ENCODE measurements at places on chromosomes 2 and 18.

DNA sequence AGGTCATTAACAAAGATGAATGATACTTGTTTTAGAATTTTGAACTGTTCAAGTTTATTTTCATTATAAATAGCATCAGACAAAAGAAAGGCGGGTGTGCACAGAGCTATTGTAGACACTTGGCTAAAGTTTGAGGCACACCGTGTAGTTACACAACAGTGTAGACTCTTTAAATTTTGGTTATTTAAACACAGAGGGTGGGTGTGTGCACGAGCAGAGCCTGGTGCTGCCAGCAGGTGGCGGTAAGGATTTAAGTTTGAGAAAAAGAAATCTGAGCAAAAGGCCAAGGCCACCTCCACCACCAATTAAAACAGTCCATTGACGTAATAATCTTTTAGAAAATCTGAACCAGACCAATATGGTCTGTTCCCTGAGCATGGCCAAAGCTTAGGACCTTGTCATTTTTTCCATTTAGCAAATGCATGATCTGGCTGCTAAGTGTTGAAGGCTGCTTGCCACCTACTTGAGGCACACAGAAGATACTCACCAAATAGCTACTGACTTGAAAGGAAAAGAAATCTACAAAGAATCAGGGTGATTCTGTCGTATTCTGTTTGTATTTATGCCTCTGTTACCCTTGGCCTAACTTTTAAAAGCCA lies 14.3 kb downstream of the COPS7B start:
- DNase-seq = peak; percentile 16

DNA sequence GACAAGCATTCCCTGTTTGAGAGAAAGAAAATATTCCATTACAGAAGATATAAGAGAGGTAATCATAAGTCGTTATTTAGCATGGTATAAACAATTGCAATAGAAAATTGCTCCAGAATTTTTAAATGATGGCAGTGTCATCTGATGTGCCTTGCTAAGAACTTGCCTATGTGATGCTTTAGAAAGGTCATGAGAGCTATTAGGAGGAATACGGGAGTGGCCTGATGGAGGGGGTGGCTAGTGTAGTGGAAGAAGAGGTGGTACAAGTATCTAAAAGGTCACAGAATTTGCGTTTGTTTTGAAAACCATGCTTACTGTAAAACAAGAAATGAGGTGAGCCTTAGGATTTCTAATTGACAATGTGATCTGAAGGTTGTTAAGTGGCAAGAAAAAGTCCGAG lies 550.0 kb downstream of the TMX3 start:
- DNase-seq = no peak

- no peak for DNase-seq
Measured at GRCh38 chr18:70047931-70048603, 100.4 kb upstream of the CD226 start.

DNA sequence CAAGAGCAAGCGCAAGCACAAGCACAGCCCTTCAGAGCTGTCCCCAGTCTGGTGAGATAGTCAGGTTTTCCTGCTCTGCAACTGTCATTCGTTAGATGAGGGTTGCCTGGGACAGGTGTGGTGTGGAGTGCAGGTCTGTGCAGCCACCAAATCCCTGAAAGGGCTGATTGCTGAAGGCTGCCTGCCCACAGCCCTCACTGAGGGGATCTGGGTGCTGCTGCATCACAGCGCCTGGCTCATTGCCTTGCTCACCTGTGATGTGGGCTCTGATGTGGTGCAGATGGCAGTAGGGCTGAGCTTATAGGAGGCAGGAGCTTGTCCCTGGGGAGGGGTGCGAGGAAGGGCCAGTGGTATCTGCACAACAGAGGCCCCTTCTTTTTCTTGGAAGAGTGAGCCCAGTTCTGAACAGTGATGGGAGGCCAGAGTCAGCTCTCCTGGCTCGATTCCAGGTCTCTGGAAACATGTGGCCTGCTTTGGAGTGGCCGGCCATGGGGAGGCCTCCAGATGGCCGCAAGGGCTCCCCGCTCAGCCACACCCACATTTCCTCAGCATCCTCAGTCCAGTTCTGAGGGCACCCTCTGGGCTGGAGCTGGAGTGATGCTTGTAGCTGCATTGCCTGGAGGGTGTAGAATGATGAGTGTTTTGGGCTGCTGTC lies 11.4 kb downstream of the UBE2F start:
- DNase-seq = no peak

GRCh38 chr2:65708086-65708485 lies 275.7 kb upstream of the SPRED2 start:
- no peak for DNase-seq

GRCh38 chr2:9665898-9666297 lies 35.1 kb upstream of the YWHAQ start:
- peak; percentile 22 for DNase-seq

DNA sequence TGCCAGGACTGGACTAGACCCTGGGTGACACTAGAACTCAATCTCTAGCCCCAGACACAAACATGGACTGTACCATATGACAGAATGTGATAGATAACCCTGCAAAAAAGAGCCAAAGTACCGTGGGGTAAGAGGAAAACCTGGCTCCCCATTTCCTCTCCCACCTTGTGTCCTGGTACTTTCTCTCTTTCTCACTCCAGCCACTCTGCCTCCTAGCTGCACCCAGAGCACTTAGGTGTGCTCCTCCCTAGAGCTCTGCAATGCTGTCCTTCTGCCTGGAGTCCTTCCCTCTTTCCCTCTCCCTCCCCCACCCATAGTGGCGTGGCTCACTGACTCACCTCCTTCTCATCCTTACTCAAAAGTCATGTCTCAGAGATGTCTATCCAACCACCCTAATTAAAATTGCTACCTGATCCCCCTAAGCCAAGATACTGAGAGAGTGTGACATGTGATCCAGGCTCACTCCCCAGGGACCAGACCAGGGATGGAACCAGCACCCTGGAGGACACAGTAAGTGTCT lies 171.3 kb downstream of the LOXHD1 start:
- DNase-seq = no peak

DNA sequence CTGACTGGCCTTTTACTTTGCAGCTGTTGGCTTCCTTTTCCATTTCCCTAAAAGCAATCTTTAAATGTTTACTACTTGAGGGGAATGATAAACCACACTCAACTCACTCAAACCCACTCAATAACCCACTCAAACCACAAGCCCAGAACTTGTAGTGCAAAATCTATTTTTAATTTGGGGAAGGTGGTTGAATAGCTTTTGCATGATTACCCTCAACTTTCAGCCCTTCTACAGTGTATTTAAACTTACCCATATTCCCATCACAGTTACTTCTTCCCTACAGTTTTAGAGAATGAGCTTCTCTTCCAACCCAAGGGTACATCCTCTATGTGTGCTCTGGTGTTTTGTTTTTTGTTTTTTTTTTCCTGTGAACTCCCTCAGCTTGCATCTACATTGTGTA lies 636.1 kb downstream of the TDRD15 start:
- DNase-seq = no peak

DNA sequence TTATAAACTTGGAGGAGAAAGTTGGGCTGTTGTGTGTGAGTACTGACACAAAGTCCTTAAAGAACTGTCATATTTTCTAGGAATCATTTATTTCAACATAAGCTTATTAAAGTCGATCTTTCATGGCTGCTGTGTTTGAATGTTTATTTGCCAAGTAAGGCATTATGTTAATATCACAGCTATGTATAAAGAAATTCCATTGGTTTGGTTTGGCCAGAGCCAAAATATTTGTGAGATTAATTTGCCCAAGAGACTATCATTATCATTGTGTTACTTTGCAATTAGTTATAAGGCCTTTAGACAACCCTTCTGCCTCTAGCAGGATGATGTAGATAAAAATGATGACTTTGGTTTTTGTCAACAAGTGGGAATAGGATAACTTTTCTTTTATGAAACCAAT lies 240.6 kb upstream of the NT5C1B start:
- DNase-seq = no peak

GRCh38 chr2:48527226-48527885 lies 2.6 kb upstream of the STON1 start:
- DNase-seq = no peak

DNA sequence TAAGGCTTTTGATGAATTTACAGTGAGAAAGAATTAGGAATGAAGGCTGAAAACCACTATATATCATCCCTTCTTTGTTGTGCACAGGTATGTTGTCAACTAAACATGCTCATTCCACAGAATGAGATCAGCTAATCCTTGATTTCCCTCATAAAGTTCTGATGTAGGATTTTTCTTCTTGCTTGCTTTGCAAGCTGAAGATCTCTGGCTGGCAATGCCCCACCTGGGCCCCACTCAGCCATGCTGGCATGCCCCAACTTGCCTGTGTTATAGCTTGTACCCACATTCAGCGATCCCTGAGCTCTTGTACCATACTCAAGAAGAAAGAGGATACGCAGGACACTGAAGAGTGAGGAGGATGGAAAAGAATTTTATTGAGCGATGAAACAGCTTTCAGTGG lies 18.0 kb upstream of the SERPINB11 start:
- DNase-seq = no peak

- peak; percentile 28 for DNase-seq
Measured at GRCh38 chr2:152062125-152063091, 36.4 kb downstream of the CACNB4 start.

DNA sequence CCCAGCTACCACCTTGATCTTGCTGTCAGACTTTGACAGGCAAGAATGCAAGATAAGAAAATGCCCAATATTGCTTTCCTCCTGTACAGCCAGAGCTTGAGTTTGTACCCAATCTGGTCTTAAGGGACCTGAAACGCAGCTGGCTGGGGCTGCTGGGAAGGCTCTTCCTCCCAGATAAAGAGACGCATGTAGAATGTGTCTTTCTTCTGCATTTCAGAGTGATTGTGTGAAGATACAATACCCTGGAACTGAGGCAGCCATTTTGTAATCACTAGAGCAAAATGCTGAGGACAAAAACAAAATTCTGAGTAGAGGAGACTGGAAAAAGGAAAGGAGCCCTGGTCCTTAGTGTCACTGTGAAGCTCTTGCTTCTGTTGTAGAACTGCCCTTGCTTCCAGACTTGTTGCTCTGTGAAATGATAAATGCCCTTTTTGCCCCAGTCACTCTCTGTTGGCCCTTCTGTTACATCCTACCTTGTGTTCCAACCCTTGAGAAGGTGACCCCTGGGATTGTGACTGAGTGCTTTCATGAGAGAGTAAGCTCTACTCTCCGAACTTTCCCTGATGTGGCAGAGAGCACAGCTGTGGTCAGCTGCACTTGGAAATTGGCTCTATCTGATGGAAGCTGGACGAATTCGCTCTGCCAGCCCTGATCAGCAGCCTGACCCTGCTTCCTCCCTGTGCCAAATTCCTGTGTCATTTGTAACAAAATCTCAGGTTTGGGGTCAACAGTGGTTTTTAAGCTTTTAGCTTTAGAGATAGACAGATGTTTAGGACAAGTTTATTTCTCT lies 137.4 kb upstream of the RBMS1 start:
- DNase-seq = no peak

DNA sequence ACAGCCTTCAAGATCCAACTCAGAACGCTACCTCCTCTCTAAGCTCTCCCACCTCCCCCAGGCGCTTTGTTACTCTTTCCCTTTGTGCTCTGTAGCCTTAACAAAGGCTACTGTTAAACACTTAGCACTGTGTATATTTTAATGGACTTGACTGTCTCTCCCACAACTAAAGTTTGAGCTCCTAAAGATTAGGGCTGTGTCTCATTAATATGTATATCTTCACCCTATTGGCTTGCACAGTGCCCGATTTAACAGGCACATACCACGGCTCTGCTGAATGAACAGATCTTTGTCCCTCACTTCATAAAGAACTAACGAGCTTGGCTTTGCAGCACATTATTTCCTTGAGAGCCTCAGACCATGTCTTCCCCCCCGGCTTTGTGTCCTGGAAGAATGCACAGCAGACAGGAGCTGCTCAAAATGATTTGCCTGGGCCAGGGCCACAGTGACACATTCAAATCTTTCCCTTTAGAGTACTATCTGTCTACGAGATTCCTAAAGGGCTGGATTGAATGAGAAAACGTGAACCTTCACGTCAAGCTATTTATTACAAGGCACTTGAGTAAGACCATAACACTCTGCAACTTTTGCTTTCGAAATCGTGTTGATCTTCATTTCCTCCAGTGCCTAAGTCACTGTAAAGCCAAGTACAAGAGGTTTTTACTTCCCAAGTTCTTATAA lies 22.1 kb downstream of the ABHD3 start:
- DNase-seq = no peak

DNA sequence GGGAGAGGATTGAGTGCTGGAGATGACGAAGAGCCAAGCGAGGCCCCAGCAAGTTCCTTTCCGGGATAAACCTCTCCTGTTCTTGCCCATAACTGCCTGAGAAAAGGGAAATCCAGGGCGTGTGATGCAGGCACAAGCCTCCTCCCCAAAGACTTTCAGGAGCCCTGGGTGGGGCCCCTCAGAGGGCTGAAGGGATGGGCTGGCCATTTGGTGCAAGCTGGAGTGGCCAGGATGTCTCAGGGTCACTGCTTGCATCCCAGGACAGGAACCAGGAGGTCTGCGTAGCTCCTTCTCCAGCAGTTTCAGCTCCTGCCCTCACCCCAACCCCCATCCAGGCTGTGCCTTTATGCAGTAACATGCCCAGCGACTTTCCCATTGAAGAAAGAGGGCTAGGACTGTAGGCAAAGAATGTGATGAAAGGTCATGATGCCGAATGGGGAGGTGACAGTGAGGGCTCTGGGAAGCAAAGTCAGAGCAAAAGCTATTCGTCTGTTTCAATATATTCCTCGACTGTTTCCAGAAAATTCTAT lies 80.2 kb downstream of the PXDN start:
- DNase-seq = no peak

- DNase-seq = no peak
Measured at GRCh38 chr2:15031745-15032240, 399.3 kb downstream of the LRATD1 start.

- no peak for DNase-seq
Measured at GRCh38 chr2:100969998-100970397, 32.1 kb upstream of the RPL31 start.

DNA sequence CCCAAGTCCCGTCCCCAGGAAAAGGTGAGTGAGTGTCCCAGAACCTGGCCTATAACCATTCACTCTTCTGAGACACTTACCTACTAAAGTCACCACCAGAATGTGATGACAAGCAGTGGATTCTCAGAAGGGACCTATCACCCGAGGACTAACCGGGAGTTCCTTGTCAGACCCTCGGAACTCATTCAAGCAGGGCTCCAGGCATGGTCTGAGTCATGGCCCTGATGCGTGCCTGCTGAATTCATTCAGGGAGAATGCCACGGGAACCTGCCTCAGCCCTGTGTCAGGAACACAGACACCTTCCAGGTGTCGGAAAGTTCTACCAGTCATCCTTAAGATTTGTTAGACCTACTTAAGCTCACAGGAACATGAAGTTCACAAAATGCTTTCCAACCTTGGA lies 29.8 kb downstream of the ALPK2 start:
- DNase-seq = no peak

GRCh38 chr18:59927246-59927825 lies 27.5 kb downstream of the PMAIP1 start:
- no peak for DNase-seq
